ENCODE measurements at places on chromosomes 5 and 9.

DNA sequence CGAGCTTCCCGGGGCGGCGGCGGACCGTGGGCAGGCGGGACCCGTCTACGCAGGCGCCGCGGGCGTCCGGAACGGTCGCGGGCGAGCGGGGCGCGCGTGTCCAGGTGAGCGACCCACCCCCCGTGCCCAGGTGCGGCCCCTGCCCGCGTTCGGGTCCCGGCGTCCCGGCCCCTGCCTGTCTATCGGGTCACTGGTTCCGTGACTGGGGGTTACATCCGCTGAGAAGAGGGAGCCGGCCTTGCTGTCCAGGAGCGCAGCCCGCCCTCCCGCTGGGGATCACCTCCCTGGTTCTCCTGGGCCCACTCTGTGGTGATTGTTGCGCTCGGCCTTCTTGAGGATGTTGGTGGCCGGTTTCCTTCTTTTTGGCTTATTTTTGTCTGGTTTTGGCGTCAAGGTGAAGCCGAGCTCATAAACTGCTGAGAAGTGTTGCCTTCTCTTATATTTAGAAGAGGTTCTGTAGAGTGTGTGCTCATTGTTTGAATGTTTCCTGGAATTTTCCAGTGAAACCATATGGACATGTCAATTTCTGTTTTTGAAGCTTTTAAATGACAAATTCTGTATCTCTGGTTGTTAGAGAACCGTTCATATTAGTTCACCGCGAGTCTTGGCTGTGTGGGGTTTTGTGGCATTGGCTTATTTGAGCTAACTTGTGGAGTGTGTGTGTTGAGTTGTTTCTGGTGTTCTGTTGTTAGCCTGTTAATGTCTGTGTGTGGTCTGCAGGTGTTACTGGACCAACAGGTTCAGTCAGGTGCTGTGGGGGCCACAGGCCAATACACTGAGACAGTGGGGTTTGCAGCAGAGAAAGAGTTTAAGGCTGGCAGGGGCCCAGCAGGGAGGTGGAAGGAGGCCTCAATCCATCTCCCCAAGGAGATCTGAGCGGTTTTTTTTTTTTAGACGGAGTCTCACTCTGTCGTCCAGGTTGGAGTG lies 621 bp downstream of the CEP72 start:
- no peak for DNase-seq

DNA sequence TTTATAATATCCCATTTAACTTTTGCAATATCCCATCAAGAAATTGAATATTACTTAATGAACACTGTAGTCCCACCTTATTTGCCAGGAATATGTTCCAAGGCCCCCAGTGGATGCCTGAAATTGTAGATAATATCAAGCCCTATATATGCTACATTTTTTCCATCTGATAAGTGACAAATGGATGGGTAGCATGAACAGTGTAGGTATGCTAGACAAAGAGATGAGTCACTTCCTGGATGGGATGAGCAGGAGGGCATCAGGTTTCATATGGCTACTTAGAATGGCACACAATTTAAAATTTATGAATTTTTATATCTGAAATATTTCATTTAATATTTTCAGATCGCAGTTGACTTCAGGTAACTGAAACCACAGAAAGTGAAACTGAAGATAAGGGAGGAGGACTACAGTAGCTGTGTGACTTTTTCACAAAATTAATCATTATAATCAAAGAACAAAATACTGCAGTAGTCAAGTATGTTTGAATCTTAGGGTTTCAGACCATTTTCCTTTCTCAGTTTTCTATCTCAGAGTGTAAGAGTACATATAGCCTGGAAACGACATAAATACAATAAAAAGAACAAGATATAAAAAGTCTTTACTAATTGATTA lies 636.4 kb upstream of the ARRDC3 start:
- DNase-seq: no peak

DNA sequence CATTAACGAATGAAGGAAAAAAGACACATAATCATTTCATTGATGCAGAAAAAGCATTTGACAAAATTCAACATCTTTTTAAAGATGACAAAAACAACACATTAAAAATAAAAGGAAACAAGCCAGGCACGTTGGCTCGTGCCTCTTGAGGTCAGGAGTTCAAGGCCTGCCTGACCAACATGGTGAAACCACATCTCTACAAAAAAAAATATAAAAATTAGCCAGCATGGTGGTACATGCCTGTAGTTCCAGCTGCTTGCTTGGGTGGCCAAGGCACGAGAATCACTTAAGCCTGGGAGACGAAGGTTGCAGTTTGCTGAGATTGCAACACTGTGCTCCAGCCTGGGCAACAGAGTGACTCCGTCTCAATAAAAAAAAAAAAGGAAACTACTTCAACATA lies 77.0 kb downstream of the ERCC6L2 start:
- no peak for DNase-seq

- DNase-seq: no peak
Observed at GRCh38 chr9:90864779-90865178, 63.2 kb downstream of the SYK start.

DNA sequence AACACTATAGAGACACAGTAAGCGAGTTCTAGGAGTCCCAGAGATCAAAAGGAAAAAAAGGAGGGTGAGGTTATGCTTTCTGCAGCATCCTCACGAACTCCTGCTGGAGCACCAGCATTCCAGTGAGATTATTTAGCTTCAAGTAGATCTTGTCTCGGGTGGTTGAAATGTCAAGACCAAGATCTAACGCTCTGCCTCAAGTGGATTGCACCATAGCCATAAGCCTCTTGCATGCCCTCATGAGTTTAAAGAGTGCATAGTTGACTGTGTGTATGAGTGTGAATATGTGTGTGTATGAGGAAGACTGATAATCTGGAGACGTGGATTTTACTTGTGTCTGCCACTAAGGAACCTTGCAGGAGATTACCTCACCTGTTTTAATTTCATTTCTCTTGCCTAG lies 335.3 kb upstream of the ADAMTSL1 start:
- no peak for DNase-seq

DNA sequence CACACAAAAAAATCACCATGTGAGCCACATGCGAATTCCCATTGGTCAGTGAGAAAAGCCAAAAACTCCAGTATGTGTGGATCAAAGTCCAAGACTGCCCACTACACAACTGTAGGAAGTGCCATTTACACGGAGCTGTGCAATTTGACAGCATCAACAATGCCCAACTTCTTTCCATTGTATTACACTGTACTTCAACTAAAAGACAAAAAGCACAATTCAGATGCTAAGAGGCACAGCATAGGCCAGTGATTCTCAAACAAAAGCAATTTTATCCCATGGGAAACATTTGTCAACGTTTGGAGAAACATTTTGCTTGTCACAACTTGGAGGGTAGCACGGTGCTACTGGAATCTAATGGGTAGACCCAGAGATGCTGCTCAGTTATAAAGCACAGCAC lies 39.8 kb downstream of the IARS1 start:
- DNase-seq: no peak

DNA sequence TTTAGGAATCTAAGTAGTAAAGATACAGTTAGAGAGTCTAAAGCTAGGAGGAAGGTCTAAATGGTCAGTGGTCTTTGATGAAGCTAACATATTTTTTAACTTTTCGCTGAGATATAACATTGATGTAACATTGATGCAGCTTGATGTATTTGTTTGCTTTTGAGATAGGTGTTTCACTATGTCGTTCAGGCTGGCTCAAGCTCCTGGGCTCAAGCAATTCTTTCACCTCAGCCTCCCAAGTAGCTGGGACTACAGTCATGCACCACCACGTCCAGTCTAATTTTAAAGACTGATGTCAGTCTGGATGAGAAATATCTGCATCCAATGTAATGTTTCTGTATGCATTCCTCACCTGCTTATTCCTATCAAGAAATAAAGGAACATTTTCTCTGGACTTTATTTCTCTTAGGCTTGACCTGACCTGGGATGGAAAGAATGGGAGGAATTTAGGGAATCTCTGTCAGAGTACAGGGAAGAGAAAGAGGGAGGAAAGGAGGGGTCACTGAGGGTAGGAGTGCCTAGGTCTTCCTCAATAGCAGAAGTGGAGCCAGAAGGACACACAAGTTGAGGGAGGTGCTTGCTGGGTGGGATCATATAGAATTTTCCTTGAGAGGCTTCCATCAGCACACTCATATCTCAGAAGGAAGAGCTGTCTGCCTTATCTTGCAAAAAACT lies 101.5 kb upstream of the GPBP1 start:
- DNase-seq: no peak

DNA sequence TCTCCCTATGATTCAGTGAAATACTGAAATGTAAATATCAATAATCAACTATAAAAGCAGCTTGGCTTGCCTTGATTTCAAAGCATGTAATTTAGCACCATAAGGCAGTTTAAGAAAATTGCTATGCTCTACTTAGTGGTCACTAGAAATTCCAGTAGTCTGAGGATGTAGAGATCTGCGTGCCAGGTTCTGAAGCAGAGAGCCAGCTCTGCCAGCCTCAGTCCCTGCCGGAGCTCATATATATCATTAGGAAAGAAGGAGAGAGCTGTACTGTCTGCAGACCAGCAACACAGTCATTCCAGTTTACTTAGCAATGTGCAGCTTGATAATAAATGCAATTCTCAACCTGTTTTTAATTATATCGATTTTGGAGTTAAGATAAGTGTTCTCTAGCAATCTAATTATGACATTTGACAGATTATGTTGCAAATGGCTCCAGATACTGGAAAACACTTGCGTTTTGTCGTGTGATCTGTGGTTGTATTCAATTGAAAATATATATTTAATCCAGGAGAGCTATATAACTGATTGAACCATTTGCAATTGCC lies 540.5 kb downstream of the CTNND2 start:
- no peak for DNase-seq

- no peak for DNase-seq
Observed at GRCh38 chr5:171868236-171868635, 82.6 kb downstream of the SMIM23 start.

GRCh38 chr5:145362266-145362665 lies 472.9 kb downstream of the PRELID2 start:
- no peak for DNase-seq

GRCh38 chr9:70466976-70467561 lies 52.6 kb upstream of the KLF9 start:
- no peak for DNase-seq

GRCh38 chr5:93415819-93416218 lies 165.2 kb downstream of the NR2F1-AS1 start:
- DNase-seq: no peak

DNA sequence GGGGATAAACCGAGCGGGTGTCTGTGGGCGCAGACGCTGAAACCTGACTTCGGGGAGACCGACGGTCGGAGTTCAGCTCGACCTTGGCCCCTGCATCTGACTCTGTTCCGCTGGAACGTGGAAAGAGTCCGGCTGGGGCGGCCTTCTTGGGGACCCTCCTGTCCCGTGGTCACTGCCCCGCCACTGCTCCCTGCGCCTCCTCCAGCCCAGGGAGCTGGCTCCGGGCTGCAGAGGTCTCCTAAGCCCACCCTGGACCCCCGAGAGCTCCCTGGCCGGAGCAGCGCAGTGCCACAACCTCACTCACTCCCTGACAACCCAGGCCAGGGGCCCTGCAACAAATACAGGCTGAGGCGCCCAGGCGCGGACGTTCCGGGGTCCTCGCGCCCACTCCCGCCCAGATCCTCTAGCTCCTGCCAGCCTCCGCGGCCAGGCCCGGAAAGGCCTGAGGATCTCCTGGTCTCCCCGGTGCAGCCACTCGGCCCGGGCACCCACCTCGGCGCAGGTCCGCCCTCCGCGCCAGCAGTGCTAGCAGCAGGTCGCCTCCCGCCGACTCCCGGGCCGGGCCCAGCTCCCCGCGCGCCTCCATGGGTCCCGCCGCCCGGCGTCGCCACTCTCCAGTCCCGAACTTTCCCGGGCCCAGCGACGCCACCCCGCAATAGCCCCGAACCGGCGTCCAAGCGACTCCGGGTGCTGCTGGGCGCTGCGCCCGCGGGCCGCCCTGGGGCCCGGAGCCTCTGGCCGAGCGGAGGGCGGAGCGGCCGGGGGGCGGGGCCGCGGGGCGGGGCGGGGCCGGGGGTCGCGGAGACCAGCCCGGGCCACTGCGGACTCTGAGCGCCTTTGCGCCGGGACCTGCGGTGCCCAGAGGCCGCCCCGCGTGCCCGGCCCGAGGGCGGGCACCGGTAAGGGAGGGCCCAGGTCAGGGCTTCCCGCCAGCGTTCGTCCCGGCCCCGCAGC lies 2.2 kb downstream of the LHX3 start:
- DNase-seq: no peak

GRCh38 chr5:152855441-152855840 lies 450.4 kb upstream of the NMUR2 start:
- no peak for DNase-seq

GRCh38 chr5:8376478-8376877 lies 507.5 kb downstream of the MTRR start:
- no peak for DNase-seq

- DNase-seq: no peak
Observed at GRCh38 chr9:33851301-33851700, 34.3 kb downstream of the UBE2R2 start.

DNA sequence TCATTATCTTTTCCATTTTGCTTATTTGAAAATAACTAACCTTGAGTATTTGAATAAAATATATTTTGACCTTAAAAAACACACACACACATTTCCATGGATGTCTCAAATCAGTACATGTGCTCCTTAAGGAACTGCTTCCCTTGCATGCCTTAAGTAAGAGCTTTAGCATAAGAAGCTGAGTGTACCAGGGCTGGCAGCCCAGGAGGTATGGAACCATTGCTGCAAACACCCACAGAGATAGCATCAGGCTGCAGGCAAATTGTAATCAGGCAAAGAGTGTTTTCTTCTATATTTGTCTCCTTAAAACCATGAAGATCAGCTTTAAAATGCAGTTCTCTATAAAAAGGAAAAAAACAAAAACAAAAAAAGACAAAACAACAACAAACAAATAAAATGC lies 160.6 kb downstream of the PLK2 start:
- no peak for DNase-seq

DNA sequence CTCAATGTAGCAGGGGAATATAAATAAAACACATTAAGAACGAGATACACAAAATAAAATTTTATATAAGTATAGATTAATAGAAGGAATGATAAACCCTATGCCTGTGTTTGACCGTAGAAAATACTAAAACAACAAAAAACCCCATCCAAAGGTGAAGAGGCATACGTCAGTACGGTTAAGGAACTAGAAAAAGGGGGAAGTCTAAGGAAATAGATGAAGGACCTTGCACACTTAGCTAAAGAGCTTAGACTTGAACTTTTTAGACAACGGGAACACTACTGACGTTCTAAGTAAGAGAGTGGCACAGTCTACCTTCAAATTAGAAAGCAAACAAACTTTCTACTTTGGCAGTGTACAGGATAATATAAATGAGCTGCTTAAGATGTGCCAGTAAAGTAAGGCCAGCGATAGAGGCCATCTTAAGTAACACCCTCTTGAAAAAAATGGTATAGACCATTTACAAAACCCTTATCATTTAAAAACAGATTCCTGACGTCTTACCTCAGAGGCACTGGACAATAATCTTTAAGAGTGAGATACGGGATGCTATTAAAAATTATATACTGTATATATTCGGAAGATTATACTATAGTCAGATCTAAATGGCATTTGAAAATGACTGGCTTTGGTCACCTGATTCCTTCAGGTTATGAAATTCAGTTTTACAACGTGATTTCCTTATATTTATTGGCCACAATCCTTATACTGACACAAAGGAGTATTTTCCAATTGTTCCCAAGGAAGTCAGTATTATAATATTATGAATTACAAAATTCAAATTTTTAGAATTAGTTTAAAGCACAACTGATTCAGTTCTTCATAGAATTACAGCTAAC lies 8.5 kb downstream of the PANK3 start:
- no peak for DNase-seq

Measured in NCI-H2081 (cell line).